ENCODE measurements at places on chromosomes 3 and 15.

GRCh38 chr3:124837730-124838186 lies 49.4 kb downstream of the ITGB5 start:
- DNase-seq = no peak

- peak; percentile 85 for DNase-seq
Observed at GRCh38 chr15:90049666-90050604, 48.8 kb downstream of the ZNF710 start.

- DNase-seq = no peak
Observed at GRCh38 chr15:92076541-92076940, 223.0 kb downstream of the SLCO3A1 start.

GRCh38 chr15:81856001-81856633 lies 189.7 kb downstream of the MEX3B start:
- DNase-seq = no peak

- DNase-seq = no peak
Observed at GRCh38 chr3:173599673-173600072, 202.1 kb downstream of the NLGN1 start.

DNA sequence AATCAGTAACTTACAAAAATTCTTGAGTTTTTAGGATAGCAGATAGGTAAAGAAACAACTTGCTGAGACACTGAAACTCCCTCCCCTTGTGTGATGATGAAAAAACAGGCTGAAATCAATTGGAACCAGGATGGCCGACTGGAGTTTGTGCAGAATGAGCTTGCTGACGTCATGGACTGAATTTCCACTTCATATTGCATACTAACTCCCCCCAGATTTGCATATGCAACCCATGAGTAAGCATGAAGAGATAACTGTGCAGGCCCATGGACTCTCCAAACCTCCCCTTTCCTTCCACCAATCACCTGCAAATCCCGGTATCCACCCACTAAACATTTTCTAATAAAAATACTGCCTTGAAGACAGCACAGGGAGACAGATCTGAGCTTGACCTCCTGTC lies 82.0 kb upstream of the SCN5A start:
- no peak for DNase-seq

DNA sequence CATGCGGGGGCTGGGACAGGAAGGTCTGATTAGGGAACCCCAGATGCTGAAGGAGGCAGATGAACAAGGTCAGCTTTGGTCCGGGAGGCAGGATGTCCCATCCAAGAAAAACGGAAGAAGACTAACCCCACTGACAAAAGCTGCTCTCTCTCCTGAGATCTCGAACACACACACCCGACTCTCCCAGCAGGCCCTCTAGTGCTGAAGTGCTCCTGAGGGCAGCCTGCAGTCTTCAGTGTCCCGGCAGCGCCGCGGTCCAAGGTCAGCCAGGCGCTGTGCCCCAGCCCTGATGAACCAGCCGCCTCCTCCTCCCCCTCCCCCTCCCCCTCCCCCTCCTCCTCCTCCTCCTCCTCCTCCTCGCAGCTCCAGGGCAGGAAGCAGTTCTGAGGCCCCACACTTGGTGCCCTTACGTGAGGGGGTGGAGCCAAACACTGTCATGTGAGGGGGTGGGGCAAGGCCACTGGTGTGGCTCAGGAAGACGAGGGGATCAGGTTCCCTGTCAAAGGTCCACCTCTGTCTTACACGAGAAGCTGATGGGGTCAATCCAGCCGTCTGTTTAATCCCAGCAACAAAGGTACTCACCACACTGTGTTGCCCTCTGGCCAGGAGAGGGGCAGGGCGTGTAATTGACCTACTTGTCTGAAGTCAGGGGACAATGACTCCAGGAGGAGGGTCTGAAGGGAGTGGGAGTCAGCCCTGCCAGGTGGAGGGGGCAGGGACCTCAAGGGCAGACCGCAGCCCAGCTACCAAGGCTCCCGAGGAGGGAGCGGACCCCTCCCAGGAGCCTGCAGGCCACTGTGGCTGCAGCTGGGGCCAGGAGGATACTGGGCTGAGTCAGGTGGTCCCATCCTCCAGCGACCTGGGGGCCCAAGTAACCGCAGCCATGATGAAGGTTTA lies 34.3 kb downstream of the PRR23E start:
- no peak for DNase-seq

GRCh38 chr15:81619002-81619401 lies 245.0 kb upstream of the TMC3 start:
- no peak for DNase-seq

- DNase-seq = no peak
Observed at GRCh38 chr15:85557385-85557784, 177.0 kb downstream of the AKAP13 start.

DNA sequence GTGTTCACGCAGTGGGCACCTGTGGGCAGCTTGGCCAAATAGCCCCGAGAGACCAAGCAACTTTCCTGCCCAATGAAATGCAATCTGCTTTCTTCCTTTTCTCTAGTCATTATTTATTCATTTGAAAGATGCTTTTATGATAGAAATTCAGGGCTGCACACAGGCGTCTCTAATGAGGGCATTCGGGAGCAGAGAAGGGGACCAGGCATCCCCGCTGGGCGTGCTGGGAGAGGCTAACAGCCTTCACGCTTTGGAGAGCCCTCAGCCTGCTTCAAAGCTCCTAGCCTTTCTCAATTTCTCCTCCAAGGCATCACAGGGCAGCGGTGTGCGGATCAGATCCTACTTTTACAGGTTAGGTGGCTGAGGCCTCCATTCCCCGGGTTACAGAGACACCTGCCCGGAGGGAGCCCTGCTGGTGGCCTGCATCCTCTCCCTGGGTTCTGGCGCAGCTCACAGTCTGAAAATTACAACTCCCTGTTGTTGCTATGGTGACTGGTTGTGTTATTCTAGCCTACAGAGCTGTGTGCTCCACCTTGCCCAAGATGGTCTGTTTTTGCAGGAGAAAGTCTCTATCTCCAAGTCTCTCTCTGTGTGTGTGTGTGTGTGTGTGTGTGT lies 21.8 kb upstream of the KLF13 start:
- peak; percentile 90 for DNase-seq

DNA sequence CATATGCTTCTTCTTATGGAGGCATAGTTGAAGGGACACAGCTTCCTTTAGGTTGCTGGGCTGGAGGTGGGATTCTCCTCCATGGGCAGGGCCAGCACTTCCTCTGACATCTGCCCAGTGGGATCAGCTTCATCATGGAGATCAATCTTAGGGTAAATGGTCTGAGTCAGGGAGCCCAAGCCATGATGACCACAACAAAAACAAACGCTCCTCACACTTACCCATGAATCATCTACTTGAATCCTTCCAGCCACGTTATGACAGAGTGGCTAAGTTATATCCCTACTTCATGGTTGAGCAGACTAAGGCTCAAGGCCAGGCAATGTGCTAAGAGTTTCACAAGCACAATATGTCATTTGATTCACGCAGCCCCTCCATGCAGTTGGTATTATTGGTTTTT lies 87.2 kb upstream of the NMNAT3 start:
- no peak for DNase-seq

DNA sequence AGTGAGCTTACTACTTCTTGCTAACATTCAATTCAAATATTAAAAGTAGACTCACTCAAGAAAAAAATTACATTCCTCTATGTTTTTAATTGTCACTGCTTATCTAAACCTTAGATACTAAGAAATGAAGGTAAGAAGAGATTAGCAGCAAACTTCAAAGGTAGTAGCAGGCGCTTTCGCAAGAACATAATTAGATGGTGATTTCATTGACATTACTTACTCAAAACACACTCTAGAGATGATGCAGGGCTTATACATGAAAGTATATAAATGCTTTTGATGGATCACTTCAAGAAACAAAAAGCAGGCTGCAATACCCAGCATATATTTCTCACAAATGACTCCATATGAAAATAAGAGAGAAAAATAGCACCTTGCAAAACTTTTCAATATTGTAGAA lies 86.8 kb downstream of the FSIP1 start:
- DNase-seq = no peak

DNA sequence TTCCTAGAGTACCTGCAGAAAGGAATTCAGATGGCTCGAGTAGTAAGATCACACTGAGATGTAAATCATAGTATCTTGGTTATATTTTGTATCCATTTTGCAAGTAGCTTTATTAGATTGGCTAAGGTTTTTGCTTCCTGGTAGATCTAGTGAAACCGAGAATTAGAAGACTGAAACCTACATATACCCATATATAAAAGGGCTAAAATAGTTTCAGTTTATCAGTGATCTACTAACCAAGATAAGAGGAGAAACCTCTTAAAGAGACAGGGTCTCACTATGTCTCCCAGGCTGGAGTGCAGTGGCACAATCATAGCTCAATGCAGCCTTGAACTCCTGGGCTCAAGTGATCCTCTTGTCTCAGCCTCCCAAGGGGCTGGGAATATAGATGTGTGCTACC lies 135.3 kb downstream of the PCCB start:
- DNase-seq = no peak

- no peak for DNase-seq
Observed at GRCh38 chr3:115423170-115423569, 200.1 kb upstream of the GAP43 start.

GRCh38 chr3:184561913-184562877 lies 610 bp downstream of the EPHB3 start:
- DNase-seq = no peak

DNA sequence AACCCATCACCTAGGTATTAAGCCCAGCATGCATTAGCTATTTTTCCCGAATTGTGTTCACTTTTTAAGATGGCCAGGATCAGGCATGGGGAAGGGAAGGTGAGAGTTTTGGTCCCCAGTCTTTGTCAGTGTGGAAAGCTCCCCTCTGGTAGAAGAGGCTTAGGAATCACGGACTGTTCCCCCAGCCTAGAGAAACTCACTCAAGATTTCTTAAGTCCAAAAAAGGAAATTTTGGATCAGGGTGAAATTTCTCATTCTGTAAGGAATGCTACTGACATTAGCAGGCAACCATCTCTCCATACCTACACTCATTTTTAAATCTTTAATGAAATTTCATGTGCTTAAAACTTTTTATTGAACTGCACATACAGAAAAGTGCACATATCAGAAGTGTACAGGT lies 70.3 kb upstream of the GALNT15 start:
- no peak for DNase-seq

GRCh38 chr3:72248389-72248761 lies 463.4 kb upstream of the PROK2 start:
- no peak for DNase-seq

DNA sequence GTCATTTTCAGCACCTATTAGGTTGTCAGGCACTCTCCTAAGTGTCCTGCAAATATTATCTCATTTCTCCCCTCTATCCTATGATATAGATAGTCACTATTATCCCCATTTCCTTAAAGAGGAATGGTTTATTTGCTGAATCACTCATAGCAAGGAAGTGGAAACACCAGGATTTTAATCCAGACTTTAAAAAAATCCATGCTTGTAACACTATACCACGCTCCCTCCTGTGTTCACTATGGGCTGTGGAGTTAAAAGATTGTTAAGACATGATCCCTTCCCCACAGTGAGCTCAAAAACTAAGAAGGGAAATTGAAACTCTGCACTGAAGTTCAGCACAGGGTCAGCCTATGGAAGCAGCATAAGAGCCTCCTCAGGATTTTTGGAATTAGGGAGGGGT lies 60.2 kb downstream of the TMEM39A start:
- no peak for DNase-seq

DNA sequence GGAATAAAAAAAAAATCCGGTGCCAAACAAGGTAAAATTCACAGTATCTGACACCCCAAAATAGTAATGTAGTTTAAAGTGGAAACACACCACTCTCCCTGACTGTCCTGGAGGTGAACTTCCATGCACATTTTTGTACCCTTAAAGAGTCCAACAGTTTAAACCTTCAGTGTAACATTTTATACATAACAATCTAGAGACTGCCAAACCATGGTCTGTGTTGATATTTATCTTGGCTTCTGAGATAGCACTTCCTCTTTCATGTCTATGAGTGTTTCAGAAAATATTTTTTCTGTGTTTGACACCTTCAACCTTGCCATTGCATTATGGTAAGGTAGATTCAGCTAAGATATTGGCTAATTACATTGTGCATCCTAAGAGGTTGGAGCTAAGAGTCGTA lies 13.9 kb downstream of the TMEM45A start:
- no peak for DNase-seq

DNA sequence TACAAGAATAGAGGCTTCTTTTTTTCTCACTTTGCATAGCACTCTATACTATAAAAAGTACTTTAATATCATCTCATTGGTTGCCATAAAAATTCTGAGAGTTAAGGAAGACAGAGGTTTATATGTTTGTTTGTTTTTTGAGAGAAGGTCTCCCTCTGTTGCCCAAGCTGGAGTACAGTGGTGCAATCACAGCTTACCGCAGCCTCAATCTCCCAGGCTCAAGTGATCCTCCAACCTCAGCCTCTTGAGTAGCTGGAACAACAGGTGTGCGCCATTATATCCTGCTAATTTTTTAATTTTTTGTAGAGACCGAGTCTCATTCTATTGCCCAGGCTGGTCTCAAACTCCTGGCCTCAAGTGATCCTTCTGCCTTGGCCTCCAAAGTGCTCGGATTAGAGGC lies 250.2 kb downstream of the LPP start:
- DNase-seq = no peak

GRCh38 chr3:128707928-128708494 lies 18.0 kb upstream of the RAB7A start:
- no peak for DNase-seq

DNA sequence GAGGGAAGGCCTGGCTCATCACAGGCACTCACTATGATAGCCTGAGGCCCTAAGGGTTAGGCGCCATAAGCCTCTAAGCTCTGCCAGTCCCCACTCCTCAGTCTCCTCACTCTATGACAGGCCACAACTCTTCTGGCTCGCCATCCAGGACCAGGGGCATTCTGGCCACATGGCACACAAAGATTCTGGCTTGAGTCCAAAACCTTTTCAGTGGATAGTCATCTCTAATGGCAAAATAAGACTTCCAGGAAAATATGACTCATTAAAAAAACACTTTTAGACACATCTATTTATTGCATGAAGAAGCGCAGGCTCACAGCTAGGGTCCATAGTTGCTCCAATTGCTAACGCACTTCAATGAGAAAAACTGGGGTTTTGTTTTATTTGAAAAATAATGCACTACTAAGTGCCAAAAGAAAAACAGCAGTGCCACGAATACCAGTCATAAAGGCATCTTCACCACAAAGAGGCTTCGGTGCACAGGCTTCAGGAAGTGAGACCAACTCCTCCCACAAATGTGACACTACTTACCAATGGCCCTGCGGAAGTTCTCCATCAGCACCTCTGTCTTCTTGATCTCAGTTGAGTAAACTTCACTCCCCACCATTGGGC lies 11.1 kb downstream of the RUVBL1 start:
- DNase-seq = no peak

GRCh38 chr3:184155644-184156521 lies 706 bp downstream of the DVL3 start:
- peak; percentile 55 for DNase-seq

GRCh38 chr15:68829068-68829467 lies 8.4 kb upstream of the ANP32A start:
- peak; percentile 16 for DNase-seq

GRCh38 chr15:96037584-96037983 lies 292.9 kb upstream of the NR2F2 start:
- no peak for DNase-seq
